Muscle of leg (tissue), 16 donors: ENCODE measurements at places on chromosomes 12 and 14. TPM values are rescaled to one million over a fixed set of nuclear protein-coding genes. Genes with fewer than 3 reads are reported as not detected.

Gene ASCL1
- 0.04 TPM for total RNA-seq

Gene FOXM1
- 6.5 TPM for total RNA-seq

Gene NFKBIA
- total RNA-seq: 63.2 TPM

Gene LBHD2
- 0.09 TPM for total RNA-seq

Gene SPIC
- total RNA-seq: not detected

Gene NPAS3
- 5.7 TPM for total RNA-seq

Gene COL2A1
- 88.7 TPM for total RNA-seq

Gene ERG28
- 4.5 TPM for total RNA-seq

Gene YY1
- 40.6 TPM for total RNA-seq

Gene ALDH1L2
- 7.5 TPM for total RNA-seq

Gene TEDC1
- total RNA-seq: 7.0 TPM
